ENCODE measurements at places on chromosomes 6 and 20.

DNA sequence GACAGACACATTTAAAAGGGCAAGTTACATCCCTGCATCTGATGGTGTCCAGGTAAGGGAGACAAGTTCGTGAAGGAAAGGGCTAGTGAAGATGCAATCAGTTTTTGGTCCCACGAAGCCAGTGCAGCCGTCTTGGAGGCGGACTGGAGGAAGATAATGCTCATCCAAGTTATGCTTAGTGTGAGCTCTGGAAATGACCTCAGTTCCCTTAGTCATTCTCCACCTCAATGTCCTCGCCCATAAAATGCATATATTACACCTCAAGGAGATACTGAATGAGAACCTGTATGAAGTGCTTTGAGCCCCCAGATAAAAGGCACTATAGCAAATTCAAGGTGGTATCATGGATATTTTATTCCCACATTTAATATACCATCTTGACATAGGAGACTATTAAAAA, 358.8 kb downstream of the ADGRB3 start:
- DNase-seq: no peak

DNA sequence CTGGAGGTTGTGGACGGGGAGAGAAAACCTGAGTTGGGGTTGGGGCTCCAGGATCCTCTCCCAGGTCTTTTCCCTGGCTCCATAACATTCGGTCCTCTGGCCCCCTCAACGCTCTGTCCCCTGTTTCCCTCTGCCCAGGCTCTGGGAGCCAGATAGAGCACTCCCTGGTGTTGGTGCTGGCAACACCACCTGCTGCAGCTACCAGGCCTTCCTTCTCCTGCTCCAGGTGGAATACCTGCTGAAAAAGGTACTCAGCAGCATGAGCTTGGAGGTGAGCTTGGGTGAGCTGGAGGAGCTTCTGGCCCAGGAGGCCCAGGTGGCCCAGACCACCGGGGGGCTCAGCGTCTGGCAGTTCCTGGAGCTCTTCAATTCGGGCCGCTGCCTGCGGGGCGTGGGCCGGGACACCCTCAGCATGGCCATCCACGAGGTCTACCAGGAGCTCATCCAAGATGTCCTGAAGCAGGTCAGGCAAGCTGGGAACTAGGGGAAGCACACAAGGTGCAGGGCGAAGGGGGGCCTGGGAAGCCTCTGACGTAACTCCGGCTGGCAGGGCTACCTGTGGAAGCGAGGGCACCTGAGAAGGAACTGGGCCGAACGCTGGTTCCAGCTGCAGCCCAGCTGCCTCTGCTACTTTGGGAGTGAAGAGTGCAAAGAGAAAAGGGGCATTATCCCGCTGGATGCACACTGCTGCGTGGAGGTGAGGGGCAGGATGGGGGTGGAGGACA, 14.6 kb downstream of the DEF6 start:
- no peak for DNase-seq

DNA sequence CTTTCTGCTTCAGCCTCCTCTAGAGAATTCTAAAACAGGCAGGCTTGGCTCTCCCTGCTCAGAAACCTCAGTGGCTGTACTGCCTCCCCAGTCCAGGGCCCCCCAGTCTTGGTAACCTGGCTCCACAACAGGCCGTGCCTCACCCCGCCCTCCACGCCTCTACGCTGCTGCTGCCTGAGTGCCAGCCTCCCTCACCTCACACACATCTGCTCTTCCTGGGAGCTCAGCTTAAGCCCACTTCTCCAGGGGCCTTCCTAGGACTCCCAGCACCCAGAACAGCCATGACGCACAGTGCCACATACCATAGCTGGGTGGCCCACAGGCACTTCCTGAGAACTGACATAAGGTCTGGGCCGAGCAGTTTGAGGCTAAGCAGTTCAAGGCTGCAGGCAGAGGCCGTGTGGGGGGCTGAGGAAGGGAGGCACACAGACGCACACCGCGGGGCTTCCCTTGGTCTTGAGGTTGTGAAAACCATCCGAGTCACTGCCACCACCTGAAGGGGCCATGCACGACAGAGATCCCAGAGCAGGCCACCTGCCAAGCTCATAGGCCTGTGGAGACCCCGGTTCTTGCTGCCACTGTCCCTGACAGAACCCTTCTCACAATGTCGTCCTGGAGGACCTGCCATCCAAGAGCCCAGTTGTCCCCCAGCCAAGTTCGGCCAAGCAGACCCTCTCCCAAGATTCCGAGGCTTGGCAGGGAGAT, 42.6 kb downstream of the DSTN start:
- DNase-seq: no peak

- no peak for DNase-seq
These were observed 611.9 kb downstream of the DHX35 start for GRCh38 chr20:39574061-39574460.

DNA sequence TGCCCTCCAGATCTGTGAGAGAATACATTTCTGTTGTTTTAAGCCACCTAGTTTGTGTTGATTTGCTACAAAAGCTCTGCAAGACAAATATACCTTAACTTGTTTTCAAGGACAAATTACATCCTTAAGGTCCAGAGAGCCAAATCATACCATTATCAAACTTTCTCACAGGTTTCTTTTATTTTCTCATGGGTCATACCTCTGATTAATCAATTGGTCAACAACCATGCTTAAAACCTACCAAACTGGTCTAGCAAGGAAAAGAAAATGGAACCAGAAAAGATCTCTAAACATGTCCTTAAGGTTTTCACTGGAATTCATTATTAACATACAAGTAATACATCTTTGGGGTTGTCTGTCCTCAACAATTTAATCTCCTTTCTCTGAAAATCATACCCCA, 535.0 kb downstream of the CD83 start:
- no peak for DNase-seq

- DNase-seq: no peak
These were observed 1.4 kb upstream of the DAAM2 start for GRCh38 chr6:39790772-39791171.

GRCh38 chr6:11700118-11700718, 78.4 kb downstream of the ADTRP start:
- no peak for DNase-seq

DNA sequence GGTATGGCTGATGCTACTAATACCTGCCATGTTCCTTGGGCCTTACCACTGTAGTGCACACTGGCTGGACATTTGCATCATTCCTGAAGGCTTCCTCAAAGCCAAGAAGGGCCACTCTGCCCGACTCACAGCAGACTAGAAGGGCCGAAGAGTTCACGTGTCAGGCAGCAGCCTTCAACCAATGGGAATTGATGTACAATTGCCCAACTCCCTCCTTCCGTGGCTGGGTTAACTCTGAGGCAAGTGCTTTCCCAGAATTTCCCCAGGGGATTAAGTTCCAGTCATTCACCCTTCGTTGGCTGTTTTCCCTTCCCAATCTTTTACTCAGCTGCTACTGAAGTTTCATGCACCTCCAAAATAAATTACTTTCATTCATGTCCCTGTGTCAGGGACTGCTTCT, 29.8 kb downstream of the PSMB9 start:
- no peak for DNase-seq

GRCh38 chr20:49210101-49210756, 9.0 kb upstream of the DDX27 start:
- DNase-seq: no peak

DNA sequence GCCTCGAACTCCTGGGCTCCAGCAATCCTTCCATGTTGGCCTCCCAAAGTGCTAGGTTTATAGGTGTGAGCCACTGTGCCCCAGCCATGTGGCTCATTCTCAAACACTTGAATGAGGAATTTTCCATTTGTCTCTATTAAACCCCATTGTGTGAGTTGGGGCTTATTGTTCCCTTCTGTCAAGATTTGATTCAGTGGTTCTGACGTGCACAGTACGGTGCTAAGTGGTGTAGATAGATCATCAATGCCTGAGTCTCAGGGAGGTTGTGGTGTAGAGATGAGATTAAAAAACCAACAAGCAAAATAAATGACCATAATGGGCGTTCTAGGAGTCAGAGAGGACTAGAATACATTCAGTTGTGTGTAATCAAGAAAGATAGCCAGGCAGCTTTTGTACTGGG, 335.6 kb downstream of the PRL start:
- DNase-seq: no peak

DNA sequence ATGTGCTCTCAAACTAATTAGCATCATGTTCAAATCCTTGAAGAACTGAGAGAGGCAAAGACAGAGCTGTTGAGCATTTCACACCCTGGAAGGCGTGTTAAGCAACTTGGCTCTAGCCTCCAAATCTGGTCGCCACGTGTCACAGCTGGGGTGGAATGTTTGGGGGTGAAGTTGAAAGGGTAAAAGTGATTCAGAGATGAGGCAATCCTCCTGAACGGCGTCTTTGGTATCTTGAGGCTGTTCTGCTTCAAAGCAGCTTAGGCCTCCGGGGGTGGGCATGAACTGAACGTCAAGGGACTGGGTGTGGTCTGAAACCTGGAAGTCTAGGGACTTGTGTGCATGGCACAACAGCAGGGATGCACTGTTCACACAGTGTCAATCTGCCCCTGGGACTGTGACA, 62.3 kb downstream of the TRAM2 start:
- DNase-seq: no peak

Data from NCI-H1092 (cell line).